ENCODE measurements at places on chromosomes 7 and 10.

GRCh38 chr10:88243836-88244730, 339.0 kb downstream of the RNLS start:
- DNase-seq = no peak

- DNase-seq = no peak
Measured at GRCh38 chr7:148800677-148801076, 83.4 kb downstream of the EZH2 start.

DNA sequence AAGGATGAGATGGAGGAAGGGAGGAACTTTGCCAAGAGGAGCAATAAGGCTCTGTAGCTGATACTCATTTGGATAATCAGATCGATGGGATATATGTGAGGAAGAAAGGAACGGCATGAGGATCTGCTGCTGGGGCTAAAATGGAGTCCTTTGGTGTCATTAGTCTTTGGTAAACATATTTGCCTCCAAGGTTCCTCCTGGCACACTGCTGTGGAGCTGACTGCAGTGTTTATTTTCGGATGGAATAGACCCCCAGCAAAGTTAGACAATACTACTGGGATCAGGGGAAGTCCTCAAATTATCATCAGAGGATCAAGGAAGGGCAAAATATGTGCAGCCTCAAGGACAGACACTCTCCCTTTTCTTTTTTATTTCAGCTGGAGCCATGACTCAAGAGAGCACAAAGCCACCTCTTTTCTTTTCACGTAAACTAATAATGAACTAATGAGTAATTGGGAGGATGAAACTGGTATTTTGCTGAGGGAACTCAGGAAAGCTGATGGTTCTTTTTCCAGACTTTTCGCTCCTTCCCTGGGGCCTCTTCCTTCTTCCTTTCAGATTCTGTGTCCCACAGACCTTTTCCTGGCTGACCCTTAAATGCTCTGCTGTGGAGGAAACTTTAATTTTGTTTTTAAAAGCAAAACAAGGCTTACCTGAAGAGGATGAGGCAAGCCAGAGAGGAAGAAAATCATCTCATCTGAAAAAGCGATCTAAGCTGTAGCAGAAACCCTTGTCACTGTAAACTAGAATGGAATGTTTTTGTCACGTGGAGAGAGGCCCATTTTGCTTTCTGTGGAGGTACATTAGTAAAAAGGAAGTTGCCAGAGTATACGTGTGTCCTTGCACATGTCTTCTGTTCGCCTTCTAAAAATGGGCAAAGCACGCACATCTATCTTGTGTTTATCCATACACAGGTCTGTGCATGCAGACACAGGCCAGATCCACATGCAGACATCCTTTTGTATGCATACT, 33.3 kb downstream of the LRMDA start:
- no peak for DNase-seq

- DNase-seq = no peak
Measured at GRCh38 chr7:128358233-128358632, 3.3 kb downstream of the PRRT4 start.

- no peak for DNase-seq
Measured at GRCh38 chr7:15490291-15490690, 71.5 kb downstream of the AGMO start.

- DNase-seq = no peak
Measured at GRCh38 chr10:46198516-46198915, 88.3 kb upstream of the ANTXRL start.

GRCh38 chr7:17293481-17293880, 5.0 kb upstream of the AHR start:
- DNase-seq = no peak

DNA sequence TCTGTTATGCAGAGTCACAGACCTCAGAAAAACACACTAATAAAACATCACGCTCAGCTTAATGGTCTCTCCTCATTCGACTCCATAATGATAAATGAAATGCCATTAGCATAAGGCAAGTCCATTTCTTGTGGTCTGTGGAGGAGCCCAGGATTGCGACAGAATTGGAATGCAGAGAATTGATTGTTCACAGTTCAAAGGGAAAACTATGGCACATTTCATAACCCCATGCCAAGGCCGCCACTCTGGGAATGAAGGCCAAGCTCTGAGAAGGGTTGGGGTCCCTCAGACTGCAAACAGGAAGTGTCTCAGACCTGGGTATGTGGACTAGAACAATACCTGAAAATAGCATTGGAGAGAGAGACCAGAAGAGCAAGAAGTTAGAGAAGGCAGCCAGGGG, 398.9 kb downstream of the ADRA2A start:
- DNase-seq = no peak

DNA sequence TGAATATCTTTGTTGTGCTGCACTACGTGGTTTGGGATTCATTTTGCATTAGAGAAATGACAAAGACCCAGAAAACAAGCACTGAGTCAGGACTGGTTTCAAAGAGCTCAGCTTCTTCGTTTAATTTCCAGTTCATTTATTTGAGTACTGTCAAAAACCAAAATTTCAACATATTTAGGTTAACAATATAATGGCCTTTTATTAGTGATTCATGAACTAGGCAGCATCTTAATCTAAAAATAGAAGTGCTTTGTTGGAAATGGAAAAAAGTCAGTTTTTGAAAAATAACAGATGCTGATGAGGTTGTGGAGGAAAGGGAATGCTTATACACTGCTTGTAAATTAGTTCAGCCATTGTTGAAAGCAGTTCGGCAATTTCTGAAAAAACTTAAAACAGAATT, 856.4 kb downstream of the LRMDA start:
- no peak for DNase-seq

DNA sequence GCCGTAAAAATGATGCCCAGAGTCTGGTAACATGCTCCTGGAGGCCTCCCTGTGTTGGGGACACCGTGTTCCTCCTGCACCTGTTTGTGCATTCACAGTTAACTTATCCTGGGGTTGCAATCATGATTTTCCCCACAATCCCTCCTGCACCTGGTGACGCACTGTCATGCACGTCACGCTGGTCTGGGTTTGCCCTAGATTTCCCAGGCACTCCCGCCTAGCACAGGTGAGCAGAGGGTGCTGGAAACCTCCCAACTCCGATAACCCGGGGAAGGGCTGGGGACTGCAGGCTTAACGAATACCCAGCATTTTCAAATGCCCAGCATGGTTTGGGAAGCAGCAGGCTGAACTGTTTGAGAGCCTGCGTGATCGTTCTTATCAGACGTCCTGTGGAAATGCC, 427.1 kb downstream of the TCERG1L start:
- DNase-seq = no peak

DNA sequence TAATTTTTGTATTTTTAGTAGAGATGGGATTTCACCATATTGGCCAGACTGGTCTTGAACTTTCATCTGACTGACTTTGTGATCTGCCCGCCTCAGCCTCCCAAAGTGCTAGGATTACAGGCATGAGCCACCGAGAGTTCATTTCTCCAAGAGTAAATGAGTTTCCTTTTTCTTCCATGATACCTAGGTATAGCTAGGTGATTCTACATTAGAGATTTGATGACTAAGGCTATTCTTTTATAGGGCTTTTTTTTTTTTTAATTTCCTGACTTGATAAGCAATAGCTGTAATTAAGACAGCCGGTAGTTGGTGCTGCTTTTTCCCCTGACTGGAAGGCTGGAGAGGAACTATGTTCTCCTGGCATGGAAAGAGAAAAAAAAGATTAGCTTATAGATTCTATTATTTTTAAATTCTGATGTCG, 3.3 kb downstream of the PTPN12 start:
- DNase-seq = no peak

DNA sequence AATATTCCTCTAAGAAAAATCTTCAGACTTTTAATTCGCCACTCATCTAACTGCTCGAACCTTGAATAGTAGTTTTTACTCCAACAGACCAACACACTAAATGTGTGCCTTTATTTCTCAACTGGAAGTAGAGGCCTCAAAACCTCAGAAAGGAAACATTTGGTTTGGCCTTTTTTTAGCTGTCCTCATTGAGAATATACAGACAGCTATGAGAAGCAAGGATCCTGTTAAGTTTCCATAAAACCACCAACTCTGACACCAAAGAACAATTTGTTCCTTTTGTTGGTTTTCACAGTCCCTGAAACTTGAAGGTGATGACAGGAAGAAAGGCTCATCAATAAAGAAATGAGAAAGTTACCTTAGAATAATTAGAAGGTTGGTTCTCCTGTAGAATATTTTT, 199.2 kb upstream of the MEOX2 start:
- DNase-seq = no peak

DNA sequence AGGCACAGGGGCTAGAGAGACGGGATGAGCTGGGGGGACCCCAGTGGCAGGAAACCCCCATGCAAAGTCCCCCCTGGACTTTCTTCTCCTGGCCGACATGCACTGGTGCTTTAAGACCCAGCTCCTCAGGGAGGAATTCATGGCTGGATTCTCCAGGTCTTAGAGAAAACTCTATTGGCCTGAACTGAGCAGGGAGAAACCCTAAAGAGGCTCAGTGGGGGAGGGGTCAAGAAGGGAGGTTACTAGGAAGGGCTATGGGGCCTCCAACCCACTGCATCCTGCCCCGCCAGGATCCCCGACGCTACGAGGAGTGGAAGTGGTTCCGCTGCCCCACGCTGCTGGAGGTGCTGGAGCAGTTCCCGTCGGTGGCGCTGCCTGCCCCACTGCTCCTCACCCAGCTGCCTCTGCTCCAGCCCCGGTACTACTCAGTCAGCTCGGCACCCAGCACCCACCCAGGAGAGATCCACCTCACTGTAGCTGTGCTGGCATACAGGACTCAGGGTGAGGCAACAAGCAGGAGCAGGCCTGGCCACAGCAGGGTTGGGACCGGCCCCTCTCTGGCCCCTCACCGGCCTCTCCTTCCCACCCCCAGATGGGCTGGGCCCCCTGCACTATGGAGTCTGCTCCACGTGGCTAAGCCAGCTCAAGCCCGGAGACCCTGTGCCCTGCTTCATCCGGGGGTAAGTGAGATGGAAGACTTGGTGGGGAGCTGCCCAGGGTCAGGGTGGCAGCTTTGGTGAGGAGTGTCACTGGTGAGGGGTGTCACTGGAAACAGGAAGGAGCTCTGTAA, 13.8 kb downstream of the ATG9B start:
- no peak for DNase-seq

DNA sequence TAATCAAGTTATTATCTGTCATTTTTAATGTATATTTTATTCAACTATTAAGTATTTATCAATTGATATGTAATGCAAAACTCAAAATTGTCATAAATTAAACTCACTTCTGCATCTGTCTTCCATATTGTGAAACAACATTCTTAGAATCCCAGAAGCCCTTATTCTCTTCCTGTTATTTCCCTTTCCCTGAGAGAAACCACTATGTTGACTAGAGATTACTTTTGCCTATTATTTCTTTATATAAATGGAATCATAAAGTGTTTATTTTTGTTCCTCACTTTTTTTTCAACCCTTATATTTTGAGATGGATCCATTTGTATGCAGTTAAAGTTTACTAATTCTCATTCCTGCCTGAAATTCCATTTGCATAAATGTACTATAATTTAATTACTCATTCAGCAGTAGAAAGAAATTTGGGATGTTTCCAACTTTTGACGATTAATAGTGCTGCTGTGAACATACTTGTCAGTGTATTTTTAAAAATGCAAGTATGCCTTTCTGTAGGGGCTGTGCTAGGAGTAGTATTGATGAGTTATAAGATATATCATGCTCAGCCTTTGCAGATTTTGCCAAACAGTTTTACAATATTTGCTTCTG, 211.2 kb downstream of the SEMA3D start:
- no peak for DNase-seq

- no peak for DNase-seq
Measured at GRCh38 chr7:74627661-74628411, 29.7 kb upstream of the GTF2I start.

DNA sequence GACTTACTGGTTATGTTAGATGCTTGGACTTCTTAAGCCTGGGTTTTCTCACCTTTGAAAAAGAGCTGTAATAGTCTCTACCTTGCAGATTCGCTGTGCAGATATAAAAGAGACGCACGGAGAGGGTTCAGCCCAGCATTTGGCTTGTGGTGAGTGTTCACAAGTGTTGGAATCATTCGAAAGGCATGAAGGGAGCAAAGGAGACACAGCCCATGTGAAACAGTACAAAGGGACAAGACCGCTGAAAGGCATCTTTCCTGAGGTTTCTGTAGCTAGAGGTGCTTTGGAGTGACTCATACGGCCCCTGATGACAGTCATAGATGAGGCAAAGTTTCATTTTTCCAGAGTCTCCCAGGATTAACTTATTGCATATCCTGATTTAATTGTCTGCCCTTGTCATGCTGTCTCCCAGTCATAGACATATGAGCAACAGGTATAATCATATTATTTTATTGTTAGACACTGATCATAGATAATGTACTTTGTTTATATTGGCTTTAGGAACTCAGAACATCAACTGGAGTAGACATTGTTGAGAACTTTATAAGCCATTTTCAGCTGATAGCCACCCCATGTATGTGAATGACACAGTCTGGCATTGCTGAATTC, 171.1 kb downstream of the ADRA2A start:
- DNase-seq = no peak

- DNase-seq = no peak
Measured at GRCh38 chr10:111128331-111129180, 51.7 kb downstream of the ADRA2A start.

- DNase-seq = no peak
Measured at GRCh38 chr10:69845574-69846292, 44.0 kb downstream of the COL13A1 start.

GRCh38 chr7:56174875-56175760, 58.9 kb upstream of the NUPR2 start:
- no peak for DNase-seq

- DNase-seq = no peak
Measured at GRCh38 chr10:80468806-80469421, 14.8 kb downstream of the TSPAN14 start.

GRCh38 chr7:84693483-84693882, 493.4 kb downstream of the SEMA3D start:
- no peak for DNase-seq

DNA sequence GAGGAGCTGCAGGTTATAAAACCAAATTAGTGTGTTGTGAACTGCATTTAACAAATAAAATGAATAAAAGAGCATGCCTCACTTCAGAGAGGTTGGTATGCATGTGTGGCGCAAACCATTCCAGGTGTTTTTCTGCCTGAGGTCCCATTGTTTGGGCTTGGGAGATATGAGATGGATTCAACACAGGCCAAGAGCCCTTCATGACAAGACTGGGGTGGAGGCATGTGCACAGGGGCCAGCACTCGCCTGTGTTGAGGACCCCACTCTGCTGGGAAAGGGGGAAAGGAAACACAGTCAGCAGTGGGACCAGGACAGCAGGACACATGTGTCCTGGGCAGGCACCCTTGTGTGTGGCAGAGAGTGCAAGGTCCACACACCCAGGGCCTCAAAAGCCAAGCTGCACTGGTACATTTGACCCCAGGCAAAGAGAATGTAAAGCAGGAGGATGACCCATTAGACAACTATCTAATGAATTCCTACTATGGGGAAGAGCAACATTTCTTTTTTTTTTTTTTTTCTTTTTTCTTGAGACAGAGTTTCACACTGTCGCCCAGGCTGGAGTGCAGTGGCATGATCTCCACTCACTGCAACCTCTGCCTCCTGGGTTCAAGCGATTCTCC, 9.2 kb upstream of the SLC18A3 start:
- DNase-seq = no peak

- DNase-seq = no peak
Measured at GRCh38 chr7:140915935-140916555, 8.7 kb downstream of the BRAF start.

- DNase-seq = no peak
Measured at GRCh38 chr10:131159771-131160170, 151.8 kb downstream of the TCERG1L start.
